ENCODE measurements at places on chromosomes 12 and 14.

DNA sequence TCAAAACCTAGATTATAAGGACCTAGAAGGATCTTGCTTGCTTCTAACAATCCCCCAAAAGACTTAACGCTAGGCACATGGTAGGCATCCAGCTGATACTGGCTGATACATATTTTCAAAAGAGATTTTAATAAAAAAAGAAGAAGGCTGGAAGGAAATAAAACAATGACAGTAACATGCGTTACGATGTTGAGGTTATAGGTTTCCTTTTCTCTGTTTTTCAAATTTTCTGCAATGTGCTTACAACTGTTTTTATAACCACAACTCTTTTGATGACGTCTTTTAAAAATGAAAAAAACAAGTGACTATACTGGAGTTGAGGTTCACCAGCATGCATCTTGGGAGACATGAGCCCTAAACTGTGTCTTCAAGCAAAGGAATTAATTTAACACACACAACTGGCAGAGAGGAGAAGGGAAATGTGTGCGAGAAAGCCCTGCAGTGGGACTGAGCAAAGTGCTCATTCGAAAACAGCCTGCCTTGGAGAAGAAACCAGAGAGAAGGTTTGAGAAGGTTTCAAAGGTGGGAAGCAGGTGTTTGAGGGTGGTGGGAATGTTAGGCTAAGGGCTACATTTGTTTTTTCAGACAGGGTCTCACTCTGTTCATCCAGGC lies 80.4 kb downstream of the DUSP16 start:
- no peak for DNase-seq

DNA sequence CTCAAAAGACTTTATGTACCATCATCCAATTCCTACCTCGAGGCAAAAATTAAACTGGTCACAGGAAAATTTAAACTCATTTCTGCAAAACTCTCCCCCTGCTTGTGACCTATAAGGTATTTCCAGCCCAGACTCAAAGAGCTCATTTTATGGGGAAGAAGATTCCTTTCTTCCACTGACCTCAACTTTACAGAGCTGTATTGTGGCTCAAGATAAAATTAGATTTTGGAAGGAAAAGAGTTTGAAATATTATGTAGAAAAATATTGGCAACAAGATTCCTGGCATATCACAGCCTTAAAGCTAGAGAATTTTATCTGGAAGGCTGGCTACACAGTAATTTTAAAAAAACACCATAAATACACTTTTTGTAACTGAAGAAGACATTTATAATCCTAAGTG lies 91.7 kb downstream of the STXBP6 start:
- no peak for DNase-seq

- DNase-seq, result no peak
These were observed 257.4 kb upstream of the NOVA1 start for GRCh38 chr14:26855077-26855753.

DNA sequence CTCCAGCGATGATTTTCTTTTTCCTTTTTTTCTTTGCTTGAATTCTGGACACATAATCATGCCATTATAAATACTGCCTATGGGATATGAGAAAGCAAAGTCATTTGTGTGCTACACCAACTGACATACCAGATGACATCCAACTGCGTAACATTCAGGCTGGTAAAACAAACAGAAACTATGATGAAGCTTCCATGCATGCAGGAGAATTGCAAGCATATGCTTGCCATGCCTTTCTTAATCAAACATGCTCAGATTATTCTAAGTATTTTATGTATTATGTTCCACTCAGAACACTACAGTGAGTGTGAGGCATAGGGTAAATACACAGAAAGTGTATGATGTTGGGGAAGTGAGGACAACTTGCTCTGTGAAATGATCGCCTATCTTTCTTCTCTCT lies 97.4 kb downstream of the C12orf50 start:
- DNase-seq, result no peak

DNA sequence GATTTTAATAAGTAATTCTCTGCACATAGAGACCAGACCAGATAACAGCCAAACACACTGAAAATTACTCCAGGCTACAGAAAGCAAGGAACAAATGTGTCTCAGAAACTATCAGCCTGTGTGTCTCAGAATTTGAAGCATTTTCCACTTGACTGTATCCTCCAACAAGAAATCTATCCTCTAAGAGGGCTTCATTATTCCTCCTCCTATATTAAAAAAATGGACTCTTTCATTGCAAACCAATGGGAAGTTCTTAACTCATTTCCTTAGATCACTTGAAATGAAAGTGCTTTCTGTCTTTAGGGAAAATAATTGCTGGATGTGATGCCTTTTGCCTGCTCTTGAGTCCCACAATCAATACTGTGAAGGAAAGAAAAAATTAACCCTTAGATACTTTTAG lies 2.3 kb downstream of the ST8SIA1 start:
- DNase-seq, result no peak

GRCh38 chr14:44759277-44759676 lies 202.5 kb downstream of the KLHL28 start:
- DNase-seq, result no peak

Data from NCI-H187 (cell line).